Glutamatergic neuron (in vitro differentiated cells): ENCODE measurements at places on chromosomes 2 and 18. TPM values are rescaled to one million over a fixed set of nuclear protein-coding genes. Genes with fewer than 3 reads are reported as not detected.

ADAM23 gene
- 16.4 TPM for total RNA-seq

AOX1 gene
- 0.32 TPM for total RNA-seq

FOXI3 gene
- total RNA-seq = 0.34 TPM

SKA1 gene
- 2.0 TPM for total RNA-seq

- no peak for DNase-seq
- no peaks in the 10 kb centered on the region for H3K27me3 ChIP-seq
- no peaks in the 10 kb centered on the region for H3K4me1 ChIP-seq
Measured at GRCh38 chr2:102264952-102265351, 46.4 kb upstream of the IL1RL1 start.

GRCh38 chr2:36667931-36668330, 28.6 kb upstream of the VIT start:
- H3K36me3 ChIP-seq = no peaks in the 10 kb centered on the region
- no peaks in the 10 kb centered on the region for H3K4me1 ChIP-seq
- no peak for DNase-seq
- H3K27ac ChIP-seq = no peak overlapping the region
